ENCODE measurements at places on chromosomes 5 and 9.

- peak; percentile 41 for DNase-seq
These were observed 1.1 kb downstream of the ARL10 start for GRCh38 chr5:176366232-176366894.

- DNase-seq, result peak; percentile 52
These were observed 44.9 kb upstream of the MYO10 start for GRCh38 chr5:16980983-16981382.

GRCh38 chr5:135402031-135402430 is 3.0 kb upstream of the MACROH2A1 start:
- DNase-seq, result no peak

GRCh38 chr5:31680528-31680927 is 41.6 kb downstream of the PDZD2 start:
- DNase-seq, result no peak

DNA sequence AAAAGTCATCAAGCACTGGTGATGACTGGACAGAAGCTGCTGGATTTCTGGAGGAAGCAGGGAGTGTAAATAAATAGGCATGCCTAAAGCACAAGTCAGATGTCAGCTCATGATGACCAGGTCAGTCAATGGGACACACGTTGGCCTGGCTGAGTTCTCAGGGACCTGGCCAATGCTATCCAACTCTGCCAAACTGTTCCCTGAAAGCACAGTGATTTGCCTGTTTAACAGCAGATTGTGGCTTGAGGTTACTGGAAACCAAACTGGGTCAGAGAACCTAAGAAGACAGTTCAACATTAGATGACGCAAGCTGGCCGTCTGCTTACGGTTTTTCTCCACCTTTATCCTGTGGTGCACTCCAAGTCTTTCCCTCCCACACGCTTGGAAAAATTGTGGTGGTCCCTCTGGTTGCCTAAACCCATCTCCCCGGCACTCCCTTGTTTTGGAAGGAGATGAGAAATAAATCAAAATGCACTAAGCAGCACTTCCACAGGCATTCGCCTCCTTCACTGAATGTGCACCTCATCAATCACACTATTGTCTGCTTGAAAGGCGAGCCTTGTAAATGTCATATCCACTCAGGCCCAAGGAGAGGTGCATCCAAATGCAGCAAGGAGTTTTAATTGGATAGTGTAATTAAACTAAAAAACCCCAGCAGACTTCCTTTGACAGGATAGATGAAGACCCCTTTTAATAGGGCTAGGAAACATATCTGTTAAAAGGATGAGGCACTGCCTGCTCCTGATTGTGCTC is 199.4 kb downstream of the GAPVD1 start:
- peak; percentile 89 for DNase-seq

GRCh38 chr5:143166090-143166489 is 237.4 kb downstream of the NR3C1 start:
- DNase-seq, result no peak

- no peak for DNase-seq
These were observed 666.3 kb downstream of the DNAH5 start for GRCh38 chr5:13278148-13278547.

- DNase-seq, result no peak
These were observed 68.1 kb upstream of the GGTA1 start for GRCh38 chr9:121567500-121568342.

GRCh38 chr9:123864251-123864650 is 65.7 kb downstream of the DENND1A start:
- DNase-seq, result no peak

- DNase-seq, result no peak
These were observed 220.7 kb upstream of the MSX2 start for GRCh38 chr5:174503461-174504265.

GRCh38 chr9:75974016-75974766 is 83.7 kb downstream of the PCSK5 start:
- DNase-seq, result no peak

- DNase-seq, result no peak
These were observed 29.6 kb upstream of the GLRA1 start for GRCh38 chr5:151954255-151954654.

Data from mesenchymal stem cell (in vitro differentiated cells and primary cell).